Calu3 (cell line): ENCODE measurements at places on chromosomes 6 and 20. TPM values are rescaled to one million over a fixed set of nuclear protein-coding genes. Genes with fewer than 3 reads are reported as not detected.

The VIP gene
- total RNA-seq, result not detected in 2 replicates

The LY86 gene
- total RNA-seq, result not detected in 2 replicates

GRCh38 chr6:89117211-89118108 lies at the start of gene SRSF12:
Gene SRSF12 (minus strand): TSS chr6:89118071. CDS start chr6:89117887, 184 bp downstream.
- peaks cover 29% of the 10 kb centered on the region for H3K4me1 ChIP-seq
- peaks cover 7% of the 10 kb centered on the region for H3K36me3 ChIP-seq
- H3K27me3 ChIP-seq, result no peaks in the 10 kb centered on the region
- DNase-seq, result peak; percentile 54
- H3K4me3 ChIP-seq, result peak within 1 kb of the TSS; percentile 81

GRCh38 chr20:40702504-40702903 lies 13.5 kb upstream of the MAFB start:
- H3K4me1 ChIP-seq, result no peaks in the 10 kb centered on the region
- no peak overlapping the region for H3K27ac ChIP-seq
- H3K4me3 ChIP-seq, result no peak overlapping the region
- DNase-seq, result no peak
- H3K27me3 ChIP-seq, result peaks cover 96% of the 10 kb centered on the region
